ENCODE measurements at places on chromosomes 7 and 10.

DNA sequence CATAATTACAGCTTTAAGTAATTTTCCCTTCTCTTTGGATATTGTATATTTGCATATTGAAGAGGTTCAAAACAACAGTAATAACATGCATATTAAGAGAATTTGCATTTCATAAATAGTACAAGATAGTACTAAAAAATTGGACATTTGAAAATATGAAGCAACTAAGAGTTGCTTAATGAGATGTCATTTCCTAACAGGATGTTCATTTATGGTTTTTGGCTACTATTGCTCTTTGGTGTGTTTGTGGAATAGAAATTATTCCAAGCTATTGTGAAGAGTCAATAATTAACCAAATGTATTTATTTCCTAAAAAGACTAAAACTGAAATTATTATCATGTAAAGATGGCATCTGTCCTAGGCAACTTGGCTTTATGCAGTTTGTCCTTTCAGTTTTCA, 4.1 kb upstream of the SGCE start:
- DNase-seq, result no peak

DNA sequence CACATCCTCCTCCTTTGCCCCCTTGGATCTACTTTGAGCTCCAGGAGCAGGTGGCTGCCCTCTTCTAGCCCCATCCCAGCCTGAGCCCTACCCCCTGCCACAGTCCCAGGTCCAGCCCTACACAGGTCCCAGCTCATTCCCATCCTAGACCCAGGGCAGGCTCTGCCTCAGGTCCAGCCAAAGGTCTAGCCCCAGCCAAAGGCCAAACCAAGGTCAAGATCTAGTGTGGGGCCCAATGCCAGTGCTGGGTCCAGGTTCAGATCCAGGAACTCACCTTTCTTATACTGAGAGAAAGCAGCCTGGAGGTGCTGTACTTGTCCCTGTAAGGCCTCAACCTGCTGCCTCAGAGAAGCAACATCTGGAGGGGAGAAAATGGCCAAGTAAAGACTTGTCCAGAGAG, 8.5 kb downstream of the SFTPD start:
- no peak for DNase-seq

- no peak for DNase-seq
These were observed 47.8 kb downstream of the IKZF1 start for GRCh38 chr7:50352282-50352681.

DNA sequence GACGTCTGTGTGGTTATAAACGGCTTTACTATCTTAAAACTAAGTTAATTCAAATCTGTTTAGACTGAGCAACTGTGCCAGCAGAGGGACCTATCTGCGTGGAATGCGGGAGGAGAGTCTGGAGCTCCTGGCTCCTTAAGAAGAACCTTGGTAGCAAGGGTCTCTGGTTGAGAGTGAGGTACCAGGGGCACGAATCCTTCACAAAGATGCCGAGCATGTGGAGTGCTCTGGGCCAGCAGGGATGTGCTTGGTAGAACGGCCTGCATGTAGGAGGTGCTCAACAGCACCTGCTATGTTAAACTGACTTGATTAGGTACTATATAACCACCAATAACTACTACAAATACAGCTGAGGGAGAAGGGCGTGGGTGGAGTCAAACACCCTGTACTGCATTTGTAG, 102.6 kb downstream of the VIPR2 start:
- no peak for DNase-seq

GRCh38 chr7:24933298-24933697, 46.7 kb downstream of the OSBPL3 start:
- no peak for DNase-seq

GRCh38 chr10:68440898-68441297, 30.9 kb downstream of the DNA2 start:
- DNase-seq, result no peak

DNA sequence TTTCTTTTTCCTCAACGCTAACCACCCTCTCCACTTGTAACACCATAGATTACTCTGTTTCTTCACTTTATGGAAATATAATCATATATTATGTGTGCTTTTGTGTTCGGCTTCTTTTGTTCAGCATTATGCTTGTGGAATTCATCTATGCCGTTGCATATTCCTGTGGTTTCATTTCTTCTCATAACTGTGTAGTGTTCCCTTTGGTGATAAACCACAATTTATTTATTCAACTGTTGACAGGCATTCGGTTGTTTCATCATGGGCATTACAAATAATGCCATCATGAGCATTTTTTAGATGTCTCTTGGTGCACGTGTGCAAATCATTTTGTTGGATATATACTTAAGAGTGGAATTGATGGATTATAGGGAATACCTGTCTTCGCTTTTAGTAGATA, 12.1 kb downstream of the AVL9 start:
- DNase-seq, result no peak

DNA sequence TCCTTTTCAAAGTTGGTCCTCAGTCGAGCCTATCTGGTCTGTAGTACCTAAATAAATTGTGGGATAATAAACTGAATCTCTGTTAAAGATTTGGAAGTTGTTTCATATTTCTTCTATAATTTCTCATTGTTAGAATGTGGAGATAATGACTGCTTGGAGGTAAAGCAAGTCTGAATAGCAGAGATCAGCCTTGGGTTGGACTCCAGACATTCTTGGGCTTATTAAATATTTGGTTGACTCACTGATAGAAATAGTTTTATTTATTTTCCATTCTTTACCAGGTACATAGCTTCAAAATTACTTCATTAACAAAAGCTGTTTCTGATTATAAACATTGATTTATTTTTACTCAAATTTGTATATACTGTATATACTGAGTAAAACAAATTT, 34.3 kb downstream of the TPST1 start:
- no peak for DNase-seq

Measured in stimulated activated CD4-positive, alpha-beta T cell treated with anti-CD3 and anti-CD28 coated beads, Interleukin-15, amount 100 ng/mL, for 48 hours (primary cell).